ENCODE measurements at places on chromosomes 7 and 10.

DNA sequence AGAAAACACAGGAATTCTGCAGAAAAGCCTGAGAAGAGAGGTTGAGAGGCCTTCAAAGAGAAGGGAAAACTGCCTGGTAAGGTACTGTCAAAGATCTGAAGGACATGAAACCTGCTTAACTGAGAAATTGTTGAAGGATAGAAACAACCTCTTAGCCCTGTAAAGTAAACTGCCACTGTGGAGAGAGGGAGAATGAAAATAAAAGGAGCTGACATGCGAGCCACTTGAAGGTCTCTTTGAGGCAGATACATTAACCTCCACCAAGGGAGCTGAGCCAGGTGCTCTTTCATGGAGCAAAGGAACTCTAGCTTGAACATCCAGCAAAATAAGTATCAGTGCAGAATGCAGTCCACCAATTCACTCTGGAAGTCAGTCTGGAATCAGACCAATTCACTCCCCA lies 108.8 kb upstream of the FEZF1 start:
- DNase-seq, result no peak

GRCh38 chr7:67805921-67806471 lies 809.4 kb downstream of the TYW1 start:
- DNase-seq, result no peak

DNA sequence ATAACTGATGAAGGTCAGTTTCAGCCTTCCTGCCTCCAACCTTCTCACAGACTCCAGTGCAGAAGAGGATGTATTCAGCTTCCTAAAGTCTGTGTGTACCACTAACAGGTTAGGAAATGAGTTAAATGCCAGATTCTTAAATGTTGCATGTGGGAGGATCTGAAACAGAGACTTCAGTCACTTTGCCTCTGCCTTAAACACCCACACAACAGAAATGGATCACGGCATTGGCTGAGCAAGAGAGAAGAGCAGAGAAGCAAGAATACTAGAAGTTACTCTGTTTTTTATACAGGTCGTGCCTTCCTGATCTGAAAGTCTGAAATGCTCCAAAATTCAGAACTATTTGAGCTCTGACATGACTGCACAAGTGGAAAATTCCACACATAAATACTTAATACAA lies 98.9 kb upstream of the ARHGAP21 start:
- DNase-seq, result no peak

DNA sequence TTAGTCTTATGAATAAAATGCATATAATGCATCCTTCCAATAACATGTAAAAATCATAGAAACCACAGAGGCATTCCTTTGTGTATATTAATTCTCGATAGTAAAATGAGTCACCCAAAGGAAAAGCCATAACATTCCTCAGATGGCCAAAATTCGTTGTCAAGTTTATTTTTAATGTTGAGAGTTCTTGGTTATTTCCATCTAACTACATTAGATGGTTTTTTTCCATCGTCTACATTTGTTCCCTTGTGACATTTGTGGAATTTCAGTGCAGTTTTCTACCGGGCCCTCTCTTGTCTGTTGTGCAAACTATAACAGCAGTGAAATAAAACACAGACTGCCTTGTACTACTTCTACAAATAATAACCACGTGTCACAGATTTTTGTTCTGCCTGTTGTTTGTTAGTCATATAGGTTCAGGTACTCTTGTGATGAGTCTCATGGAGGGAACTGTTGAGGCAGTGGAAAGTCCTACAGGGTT lies 54.7 kb upstream of the CCAR1 start:
- no peak for DNase-seq

- DNase-seq, result no peak
These were observed 110.8 kb downstream of the TPK1 start for GRCh38 chr7:144725070-144725469.

DNA sequence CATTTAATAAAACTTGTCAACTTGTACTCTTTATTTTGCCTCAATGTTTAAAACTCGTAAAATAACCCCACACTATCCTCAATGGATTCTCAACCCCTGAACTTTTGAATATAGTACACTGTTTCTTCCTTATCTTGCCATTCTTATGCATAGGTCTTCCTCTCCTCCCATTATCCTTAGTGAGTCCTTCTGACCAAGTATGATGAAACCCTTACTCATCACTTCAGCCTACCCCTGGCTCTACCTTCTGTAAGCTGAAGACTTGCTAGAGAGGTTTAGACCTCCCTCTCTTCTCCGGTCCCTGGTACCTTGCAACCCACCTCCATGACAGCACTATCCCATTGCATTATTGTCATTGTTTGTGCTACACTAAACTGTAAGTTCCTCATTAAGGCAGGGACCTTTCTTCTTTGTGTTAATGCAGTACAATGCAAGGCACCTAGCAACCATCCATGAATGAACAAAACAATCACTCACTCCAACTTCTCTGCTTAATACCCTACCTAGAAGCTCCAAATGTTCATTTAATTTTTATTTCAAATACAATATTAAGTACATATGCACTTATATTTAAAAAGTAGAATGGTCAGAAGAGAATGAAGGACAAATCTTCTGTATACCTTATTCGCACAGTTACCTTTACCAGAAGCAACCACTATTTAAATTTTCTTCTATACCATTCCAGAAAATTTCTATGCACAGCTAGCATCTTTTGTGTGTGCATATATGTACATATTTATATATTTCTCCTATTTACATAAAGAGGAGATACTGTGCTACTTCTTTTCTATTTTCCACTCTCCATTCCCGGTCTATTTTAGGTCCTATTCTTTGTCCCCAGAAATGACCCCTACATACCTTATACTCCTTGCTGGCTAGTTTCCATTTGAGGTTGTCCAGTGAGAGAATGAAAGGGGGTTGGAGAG lies 77.5 kb downstream of the SLC16A9 start:
- DNase-seq, result no peak

DNA sequence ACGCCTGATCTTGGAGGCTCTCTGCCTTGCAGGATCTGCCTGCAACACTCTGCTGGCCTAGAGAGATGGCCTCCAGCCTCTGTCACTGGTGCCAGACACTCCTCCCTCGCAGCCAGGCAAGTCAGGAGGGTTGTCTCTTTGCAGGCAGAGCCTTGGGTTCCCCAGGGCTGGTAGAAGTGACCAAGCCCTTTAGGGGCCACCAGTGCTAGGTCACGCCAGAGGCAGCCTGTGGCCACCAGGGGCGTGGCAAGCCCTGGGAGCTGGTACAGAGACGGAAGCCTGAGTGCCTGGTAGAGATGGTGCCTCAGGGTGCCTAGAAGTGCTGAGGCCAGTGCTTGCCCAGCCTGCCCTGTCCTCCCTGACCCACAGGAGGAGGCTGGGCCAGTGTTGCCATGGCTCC lies 9.1 kb downstream of the ADCYAP1R1 start:
- no peak for DNase-seq

GRCh38 chr10:14801723-14802122 lies 27.0 kb upstream of the FAM107B start:
- DNase-seq, result no peak

- no peak for DNase-seq
These were observed 196.6 kb downstream of the ARL4A start for GRCh38 chr7:12884033-12884432.

- DNase-seq, result no peak
These were observed 136.6 kb downstream of the CHN2 start for GRCh38 chr7:29331163-29331562.

DNA sequence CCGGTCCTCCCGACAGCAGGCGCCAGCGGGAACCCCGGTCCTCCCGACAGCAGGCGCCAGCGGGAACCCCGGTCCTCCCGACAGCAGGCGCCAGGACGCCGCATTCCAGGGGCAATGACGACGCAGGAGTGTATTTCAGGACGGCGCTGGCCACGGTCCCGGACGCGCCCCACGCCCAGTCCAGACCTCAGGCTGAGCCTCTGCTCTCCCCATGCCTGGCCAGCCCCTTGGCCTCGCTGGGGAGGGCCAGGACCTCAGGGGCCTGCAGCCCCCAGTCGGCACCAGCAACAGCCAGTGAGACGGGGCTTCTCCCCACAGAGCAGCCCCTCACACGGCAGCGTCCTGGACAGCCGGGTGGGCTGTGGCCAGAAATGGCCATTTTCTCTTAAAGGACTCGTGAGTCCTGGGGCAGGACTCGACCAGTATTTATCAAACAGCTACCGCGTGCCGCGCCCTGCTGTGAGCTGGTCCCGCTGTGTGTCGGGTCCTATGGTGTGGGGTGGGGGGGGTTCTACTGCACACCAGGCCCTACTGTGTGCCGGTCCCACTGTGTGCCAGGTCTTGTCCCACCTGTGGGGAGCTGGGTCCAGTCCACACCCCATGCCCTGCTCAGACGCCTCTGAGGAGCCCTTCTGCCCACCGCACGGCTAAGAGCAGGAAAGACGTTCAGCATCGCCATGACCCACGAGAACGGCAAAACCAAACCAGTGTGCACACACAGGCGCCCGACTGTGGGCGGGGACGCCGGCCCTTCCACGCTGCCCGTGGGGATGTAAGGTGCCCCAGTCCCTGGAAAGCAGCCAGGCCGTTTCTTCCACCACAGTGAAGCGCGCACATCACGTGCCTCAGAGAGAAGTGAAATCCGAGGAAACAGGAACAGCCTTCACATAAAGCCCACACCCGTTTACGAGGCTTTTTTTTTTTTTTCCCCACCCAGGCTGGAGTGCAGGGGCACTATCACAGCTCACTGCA lies 33.3 kb downstream of the GET4 start:
- no peak for DNase-seq

GRCh38 chr10:93445978-93446720 lies 36.0 kb downstream of the MYOF start:
- DNase-seq, result no peak

DNA sequence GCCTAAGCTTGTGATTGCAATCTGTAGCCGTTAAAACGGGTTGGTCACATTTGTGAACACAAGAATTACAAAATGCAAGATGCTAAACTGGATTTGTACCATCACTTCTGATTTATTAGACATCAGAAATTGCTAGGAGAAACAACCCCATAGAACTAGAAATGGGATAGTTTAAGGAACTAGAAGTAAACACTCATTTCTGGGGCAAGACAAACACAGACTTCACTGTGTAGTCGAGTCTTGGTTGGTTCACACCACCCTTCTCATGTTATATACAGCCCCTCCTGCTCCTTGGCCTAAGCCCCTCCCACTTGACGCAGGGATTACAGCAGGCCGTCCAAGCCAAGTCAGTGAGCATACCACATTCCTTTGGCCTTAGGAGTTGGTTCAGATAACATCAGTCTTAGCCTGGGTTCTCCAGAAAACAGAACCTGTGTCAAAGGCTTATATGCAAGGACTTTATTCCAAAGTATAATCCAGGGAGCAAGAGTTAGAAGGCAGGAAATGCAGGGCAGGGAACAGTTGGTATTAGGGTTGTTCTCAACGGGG lies 2.0 kb upstream of the NRAP start:
- DNase-seq, result no peak

- DNase-seq, result no peak
These were observed 224.4 kb downstream of the C7orf25 start for GRCh38 chr7:42687211-42688055.

- DNase-seq, result no peak
These were observed 76.0 kb upstream of the ARMC3 start for GRCh38 chr10:22851865-22852239.

GRCh38 chr10:88292185-88292514 lies 291.0 kb downstream of the RNLS start:
- no peak for DNase-seq
